ENCODE measurements at places on chromosomes 2 and 18.
A peak's percentile ranks its signal among the peaks of the same experiment; 100 is the strongest.

DNA sequence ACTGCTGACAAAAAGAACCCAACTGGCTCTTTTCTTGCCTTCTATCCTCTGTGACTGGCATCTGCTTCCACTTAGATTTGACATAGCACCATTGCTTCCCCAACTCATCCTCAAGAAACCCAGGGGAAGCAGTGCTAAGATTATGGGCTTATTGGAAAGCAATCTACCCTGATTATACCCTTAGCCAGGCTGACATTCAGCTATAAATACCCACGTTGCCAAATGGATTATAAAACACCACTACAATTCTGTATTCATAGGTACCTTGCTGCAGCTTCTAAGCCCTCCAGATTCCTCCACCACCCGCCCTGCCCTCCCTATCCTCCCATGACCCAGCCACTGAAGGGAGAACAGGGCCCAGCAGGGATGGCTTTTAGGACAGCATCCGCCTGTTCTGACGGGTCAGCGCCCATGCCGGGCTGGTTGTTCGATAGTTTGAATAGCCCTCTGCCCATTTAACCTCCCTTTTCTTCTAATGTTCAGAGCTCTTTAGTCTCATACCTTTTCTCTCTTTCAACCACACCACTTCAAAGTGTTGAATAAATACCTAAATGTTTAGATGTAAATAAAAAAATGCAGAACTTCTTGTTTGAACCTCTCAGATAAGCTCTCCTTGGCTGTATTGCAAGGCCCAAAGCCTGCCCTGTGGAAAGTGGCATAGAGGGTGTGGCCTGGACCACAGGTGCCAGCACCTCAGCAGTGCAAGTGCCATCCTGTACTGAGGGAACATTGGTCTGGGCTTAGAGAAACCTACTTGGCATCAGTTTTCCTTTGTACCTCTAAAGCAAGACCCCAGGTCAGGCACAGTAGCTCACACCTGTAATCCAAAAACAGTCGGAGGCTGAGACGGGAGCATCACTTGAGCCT lies 86.6 kb upstream of the RGPD5 start:
- DNase-seq, result no peak

GRCh38 chr2:123086613-123087385 lies 938.3 kb upstream of the CNTNAP5 start:
- no peak for DNase-seq

DNA sequence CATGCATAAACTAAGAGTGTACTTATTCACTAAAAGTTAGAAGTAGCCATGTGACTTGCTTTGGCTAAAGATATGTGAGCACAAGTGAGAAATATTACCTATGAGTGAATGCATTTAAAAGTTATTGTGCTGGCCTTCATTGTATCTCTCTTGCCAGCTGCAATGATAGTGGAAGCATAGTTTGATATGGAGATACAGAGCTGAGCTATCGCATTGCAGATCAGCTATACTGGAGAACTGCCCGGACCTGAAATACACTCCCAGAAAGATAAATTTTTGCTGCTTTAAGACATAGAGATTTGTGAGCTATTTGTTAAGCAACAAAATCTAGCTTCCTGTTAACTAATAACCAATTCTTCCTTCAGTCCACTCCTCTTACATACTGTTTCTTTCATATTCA lies 571.1 kb downstream of the CPS1 start:
- no peak for DNase-seq

DNA sequence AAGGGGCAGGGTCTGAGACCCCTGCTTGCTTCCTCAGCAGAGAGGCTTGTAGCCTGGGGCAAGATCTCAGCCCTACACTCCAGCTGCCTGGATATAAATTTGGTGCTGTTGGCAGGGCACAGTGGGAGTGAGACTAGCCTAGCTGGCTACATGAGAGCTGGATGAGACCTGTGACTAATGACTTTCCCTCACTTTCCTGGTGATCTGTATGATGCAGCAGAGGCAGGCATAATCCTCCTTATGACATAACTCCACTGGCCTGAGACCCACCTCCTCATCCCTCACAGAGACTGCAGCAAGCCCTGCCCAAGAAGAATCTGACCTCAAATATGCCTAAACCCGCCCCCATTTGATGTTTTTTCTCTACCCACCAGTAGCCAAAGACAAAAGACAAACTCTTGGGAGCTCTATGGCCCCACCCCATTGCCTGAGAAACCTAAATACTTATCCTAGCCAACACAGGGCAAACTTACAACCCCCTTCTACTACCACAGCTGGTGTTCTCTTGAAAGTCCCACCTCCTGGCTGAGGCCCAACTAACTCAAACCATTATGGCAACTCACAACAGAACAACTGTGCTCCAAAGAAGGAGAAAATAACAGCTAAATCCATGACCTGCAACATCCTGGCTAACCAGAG lies 102.7 kb downstream of the NR4A2 start:
- no peak for DNase-seq

GRCh38 chr2:63654959-63655358 lies 66.2 kb downstream of the MDH1 start:
- DNase-seq, result no peak

DNA sequence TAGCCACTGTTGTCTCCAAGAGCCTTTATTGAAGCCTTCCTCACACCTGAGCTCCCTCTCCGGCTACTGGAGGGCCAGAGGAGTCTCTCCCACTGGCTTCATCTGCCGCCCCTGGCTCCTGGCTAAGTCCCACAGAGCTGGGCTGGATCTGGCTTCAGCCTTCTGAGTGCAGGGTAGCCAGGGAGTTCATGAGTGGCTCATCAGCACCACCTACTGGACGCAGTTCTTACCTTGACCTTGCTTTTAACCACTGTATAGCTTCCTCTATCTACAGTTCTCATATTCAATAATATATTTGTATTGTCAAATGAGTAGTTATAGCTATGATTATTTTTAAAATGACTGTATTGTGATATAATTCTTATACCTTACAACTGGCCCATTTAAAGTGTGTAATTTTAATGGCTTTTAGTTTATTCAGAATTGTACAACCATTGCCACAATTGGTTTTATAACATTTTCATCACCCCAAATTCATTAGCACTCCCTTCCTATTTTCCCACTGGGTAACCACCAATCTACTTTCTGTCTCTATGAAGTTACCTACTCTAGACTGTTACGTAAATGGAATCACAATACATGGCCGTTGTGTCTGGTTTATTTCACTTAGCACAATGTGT lies 17.7 kb downstream of the CNDP1 start:
- DNase-seq, result peak; percentile 69

GRCh38 chr2:119856469-119856901 lies 96.8 kb downstream of the PTPN4 start:
- no peak for DNase-seq

DNA sequence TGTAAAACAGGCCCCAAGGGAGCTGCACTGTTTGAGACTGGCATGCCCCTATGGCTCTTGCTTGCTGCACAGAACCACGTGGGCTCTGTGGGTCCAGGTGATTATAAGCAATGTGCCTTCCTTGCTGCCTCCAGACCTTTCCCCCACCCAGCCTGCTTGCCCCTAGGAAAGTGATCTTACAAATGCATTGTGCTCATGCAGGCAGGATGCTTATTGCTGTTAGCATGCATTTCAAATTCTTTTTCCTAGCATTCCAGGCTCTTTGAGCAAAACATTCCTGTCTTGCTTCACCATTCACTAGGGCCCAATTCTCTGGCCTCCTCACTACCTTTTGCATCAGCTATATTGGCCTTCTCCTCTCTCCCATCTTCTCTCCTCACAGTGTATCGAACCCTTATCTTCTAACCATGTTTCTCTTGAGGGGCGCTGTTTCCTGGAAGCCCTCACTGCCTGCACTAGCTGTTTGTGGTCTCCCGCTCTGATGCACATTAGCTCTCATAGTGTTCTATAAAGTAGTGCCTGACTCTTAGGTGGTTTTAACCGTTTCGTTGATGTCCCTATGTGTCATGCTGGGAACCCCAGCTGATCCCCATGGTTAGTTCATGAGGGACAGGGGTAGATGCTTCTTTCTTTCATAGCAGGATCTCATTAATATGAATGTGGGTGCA lies 152.9 kb upstream of the EPAS1 start:
- no peak for DNase-seq

DNA sequence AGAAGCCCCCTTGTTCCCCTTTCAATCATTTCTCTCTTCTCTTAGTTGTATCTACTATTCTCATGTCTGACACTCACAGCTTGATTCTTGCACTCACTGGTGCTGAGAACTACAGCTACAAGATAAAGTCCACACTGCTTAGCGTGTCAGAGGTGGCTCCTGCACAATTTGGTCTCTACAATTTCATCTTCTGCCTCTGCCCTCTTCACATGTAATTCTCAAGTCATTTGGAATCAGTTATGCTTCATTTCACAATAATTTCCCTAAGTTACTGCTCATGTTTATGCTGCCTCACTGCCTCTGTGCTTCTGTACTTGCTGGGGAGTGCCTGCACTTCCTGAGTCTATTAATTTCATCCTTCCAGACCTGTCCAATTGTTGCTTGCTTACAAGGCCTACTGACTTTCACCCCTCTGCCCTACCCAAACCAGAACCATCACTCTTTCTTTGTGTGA lies 11.6 kb upstream of the NAB1 start:
- no peak for DNase-seq

GRCh38 chr2:210548878-210549384 lies 7.5 kb upstream of the CPS1 start:
- no peak for DNase-seq

DNA sequence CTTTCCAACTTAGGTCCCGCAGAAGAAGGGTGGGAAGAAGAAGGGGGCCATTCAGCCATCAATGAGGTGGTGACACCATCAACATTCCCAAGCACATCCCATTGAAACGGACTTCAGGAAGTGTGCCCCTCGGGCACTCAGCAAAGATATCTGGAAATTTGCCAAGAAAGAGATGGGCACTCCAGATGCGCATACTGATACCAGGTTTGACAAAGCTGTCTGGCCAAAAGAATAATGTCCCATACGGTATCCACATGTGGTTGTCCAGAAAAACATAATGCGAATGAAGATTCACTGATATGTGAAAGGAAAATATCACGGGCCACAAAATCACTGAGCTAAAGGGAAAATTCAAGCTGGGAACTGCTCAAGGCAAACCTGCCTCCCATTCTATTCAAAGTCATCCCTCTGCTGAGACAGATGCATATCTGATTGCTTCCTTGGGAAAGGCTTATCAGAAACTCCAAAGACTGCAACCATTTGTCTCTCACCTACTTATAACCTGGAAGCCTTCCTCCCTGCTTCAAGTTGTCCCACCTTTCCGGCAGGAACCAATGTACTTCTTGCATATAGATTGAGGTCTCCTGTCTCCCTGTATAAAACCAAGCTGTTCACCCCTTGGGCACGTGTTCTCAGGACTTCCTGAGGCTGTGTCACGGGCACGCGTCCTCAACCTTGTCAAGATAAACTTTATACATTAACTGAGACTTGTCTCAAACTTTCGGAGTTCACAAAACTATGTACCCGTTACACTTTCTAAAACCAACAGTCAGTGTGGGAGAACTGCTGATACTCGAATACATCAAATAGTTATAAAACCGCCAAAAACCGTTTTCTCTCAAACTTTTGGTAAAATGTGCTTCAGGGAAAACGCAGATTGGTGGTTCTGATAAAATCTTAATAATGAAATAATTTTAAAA lies 1.3 kb upstream of the PDK1 start:
- DNase-seq, result no peak

DNA sequence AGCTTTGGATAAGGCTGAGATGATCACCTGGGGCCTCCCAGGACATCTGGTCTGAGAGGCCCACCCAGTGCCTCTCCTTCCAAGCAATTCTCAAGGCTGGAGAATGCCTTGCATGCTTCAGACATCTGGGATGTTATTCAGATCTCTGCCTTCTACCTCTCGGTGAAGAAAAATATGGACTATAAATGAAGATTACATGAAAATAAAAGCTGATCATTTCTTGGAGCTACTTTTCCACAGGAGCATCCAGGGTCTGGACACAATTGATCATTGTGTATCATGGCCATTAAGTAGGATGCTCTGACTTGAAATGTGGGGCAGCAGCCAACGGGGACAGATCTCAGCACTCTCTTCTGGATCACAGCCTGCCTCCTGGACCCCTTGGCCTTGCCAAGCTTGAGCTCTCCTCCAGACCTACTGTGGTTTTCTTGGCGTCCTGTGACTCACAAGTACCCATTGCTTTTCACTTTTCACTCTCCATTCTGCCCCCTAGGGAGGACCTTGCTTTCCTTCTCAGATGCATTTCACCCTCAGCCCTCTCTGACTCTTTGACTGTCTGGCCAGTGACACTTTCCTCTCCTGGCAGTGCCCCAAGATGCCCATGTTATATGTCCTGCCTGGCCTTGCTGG lies 203.1 kb downstream of the INSIG2 start:
- DNase-seq, result no peak

GRCh38 chr2:200128296-200128695 lies 172.9 kb downstream of the MAIP1 start:
- DNase-seq, result no peak

- DNase-seq, result no peak
Observed at GRCh38 chr2:86074256-86074655, 31.4 kb downstream of the POLR1A start.

GRCh38 chr2:14752295-14752694 lies 119.8 kb downstream of the LRATD1 start:
- DNase-seq, result no peak

- DNase-seq, result no peak
Observed at GRCh38 chr2:191912764-191913163, 65.9 kb upstream of the CAVIN2 start.

DNA sequence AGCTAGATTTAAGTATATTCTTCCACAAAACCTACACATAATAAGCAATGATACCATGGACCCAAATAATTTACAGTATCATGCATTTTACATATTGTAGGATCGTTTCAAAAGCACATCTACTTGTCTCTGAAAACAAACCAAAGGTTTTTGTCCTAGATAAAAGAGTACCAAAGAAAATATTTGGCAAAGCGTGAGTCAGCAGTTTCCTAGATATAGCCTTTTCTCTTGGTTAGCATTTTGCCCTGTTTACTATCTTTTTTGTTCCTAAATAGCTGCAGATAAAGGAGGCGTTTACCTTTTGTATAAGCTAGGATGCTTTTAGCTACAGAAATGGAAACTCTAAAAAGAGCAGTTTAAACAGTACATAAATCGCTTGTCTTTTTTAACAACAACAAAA lies 305.8 kb upstream of the GULP1 start:
- no peak for DNase-seq

- DNase-seq, result no peak
Observed at GRCh38 chr18:46794607-46795006, 37.8 kb upstream of the ST8SIA5 start.

GRCh38 chr2:235870515-235870914 lies 297.7 kb downstream of the GBX2 start:
- no peak for DNase-seq

DNA sequence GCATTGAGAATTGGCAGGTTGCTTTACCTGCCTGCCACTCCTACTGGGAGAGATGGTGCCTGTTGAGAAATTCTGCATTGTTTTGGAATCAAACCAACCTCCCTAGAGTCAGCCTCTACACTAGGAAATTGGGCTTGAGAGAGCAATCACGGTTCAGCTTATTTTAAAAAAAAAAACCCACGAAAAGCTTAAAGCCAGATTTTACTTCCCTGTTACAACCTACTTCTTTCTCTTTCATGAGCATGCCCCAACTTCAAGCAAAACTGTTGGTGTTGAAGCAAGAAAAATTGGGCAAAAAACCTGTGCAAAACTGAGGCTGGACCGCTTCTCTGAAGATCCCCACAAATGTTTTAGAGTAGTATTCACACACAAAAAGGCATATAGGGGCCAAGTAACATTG lies 134.6 kb upstream of the ZEB2 start:
- no peak for DNase-seq

Data from CD4-positive, alpha-beta T cell treated with Interleukin-6 at 100 ng/mL for 8 hours (primary cell).